Activated effector memory CD4-positive, alpha-beta T cell treated with Interleukin-2 at 50 U/mL for 16 hours (primary cell): ENCODE measurements at places on chromosomes 2 and 18.

DNA sequence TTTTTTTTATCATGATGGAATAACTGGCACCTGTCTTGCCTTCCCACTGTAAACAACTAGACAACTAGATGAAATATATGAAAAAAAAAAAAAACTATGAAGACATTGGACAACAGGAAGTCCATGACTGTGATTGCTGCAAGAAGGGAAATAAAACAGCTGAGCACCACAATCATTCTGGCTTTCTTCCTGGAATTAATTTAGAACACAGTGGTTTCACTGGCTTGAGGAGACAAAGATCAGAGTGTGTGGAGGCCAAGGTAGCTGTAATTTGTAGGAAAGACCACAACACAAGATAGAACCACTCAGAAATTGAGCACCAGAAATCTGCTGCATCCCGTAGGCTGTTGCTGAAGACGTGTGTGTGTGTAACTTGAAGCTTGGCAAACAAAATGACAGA, 121.1 kb upstream of the PID1 start:
- no peak for DNase-seq

DNA sequence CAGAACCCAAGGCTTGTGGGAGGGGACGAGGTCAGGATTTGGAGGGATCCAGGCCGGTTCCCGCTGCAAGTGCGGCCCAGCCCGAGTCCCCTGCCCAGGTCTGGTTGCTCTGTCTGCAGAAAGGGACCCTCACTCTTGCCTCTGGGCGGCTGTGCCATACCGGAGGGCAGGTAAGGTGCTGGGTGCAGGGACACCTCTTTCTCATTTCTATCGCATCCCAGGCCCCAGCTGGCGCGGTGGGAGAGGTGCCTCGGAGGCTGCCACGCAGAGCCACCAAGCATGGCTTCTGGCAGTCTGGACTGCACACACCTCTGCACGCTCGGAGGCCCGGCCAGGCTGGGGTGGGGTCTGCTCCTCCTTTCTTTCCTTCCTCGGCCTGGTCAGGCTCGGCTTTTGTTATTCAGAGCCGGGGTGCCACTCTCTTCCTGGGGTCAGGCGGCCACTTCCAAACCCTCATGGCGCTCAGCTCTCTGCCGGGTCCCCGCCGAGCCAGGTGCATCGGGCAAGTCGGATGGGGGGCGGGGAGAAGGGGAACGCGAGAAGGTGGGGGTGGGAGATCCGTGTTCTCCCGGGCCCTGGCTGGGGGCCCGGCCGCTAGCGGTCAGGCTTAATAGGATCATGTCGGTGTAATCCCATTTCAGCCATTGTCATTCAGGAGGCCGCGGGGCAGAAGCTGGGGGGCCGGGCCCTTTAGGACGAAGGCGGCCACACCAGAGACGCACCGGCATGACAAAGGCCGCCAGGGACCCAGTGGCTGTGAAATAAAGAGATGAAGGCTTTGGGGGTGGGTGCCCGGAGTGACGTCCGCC, 9.0 kb downstream of the GBX2 start:
- DNase-seq: no peak

- DNase-seq: no peak
Observed at GRCh38 chr18:68394705-68395104, 320.2 kb downstream of the TMX3 start.

GRCh38 chr2:193373120-193373519, 1178.4 kb upstream of the TMEFF2 start:
- no peak for DNase-seq

DNA sequence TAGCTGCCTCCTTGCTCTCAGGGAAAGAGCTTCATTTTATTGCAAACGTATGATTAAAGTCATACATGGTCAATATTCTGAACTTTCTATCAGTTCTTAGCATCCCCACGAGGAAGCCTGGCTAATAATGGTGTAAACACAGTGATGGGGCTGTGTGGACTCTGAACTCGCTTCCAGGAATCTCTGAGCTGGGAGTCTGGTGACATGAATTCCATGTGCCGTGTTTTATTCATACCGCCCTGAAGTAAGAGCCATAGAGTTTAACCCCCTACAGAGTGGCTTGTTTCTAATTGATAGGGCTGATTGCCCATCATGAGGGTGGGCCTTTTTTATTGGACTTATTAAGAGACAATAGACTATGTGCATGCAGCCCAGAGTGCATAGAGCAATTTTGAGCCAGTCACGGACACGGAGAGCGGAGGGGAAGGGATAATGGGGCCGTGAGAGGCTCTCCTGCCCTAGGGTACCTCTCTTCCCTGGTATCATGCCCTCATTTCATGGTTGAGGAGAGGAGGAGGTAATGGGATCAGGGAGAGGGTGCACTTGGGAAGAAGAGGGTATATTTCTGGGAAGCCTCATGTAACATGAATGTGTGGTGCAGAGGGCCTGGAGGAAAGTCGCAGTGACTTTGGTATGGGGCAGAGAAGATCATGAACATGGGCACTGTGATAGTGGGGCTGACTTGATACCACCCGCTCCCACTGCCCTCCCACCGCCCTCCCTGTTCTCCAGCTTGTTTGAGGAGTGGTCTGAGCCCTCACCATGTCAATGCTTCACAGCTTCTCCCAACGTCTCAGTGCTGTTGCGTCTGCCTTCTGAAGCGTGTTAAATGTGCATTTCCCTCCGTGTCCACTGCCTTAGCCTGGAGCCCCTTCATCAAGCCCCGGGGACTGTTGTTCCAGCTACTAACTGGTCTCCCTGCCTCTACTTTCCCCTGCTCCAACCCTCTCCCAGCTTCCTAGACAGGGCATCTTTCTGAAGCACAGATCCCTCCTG, 73.2 kb downstream of the IL1R2 start:
- no peak for DNase-seq

DNA sequence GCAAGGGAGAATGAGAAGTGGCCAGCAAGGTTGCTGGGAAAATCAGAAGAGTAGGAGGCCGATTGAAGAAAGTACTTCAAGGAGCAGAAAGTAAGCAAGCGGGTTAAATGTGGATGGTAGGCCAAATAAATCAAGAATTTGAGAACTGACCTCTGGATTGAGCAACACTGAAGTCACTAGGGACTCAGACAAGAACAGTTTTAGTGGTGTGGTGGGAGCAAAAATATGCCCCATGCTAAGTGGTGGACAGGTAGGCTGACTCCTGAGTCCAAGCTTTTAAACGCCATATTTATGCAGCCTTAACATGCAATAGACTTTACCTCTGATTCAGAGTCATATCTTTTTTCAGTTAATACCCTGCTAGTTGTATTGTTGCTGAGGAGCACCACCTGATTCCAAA, 4.5 kb downstream of the TRABD2A start:
- no peak for DNase-seq

- no peak for DNase-seq
Observed at GRCh38 chr2:128155970-128156369, 65.0 kb downstream of the UGGT1 start.

- DNase-seq: peak; percentile 92
Observed at GRCh38 chr2:240565333-240566202, 2.7 kb upstream of the RNPEPL1 start.

DNA sequence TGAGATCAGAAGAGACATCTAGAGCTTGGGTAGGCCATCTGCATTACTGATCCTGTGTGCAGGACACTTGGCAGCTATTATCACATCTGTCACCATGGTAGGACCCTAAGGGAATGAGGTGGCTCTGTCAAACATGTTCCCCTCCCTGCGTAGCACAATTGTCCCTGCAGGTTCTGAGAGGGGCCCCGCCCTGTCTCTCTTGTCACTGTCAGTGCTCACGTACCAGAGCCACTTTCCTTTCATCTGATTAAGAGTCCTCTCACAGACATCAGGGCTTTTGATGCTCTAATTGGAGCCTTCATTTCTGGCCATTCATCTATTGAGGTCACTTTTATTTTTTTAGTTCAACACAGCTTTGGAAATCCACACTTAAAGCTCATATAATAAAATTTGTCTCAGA, 38.5 kb downstream of the NEB start:
- no peak for DNase-seq

DNA sequence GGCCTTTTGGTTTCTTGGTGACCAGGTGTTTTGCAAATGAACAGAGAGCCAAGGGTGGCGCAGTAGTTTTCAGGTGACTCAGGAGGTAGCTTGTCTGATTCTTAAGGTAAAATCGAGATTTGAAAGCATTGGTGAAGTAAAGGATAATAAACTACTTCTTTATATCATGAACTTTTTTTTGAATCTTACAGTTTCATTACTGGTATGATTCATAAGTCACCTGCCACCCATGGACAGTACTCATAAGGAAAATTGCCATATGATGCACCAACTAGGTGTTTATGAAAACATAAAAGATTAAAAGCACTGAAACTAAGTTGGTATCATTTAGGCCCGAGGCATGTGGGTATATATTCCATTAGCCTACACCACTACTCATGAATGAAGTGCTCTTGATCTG, 84.1 kb upstream of the MGAT5 start:
- DNase-seq: no peak

GRCh38 chr2:157307021-157307420, 18.6 kb downstream of the ERMN start:
- DNase-seq: no peak

- no peak for DNase-seq
Observed at GRCh38 chr2:30450025-30450424, 3.0 kb downstream of the LCLAT1 start.

GRCh38 chr2:24328010-24328409, 32.3 kb downstream of the ITSN2 start:
- no peak for DNase-seq

GRCh38 chr2:165902934-165903333, 50.6 kb downstream of the TTC21B start:
- DNase-seq: no peak

DNA sequence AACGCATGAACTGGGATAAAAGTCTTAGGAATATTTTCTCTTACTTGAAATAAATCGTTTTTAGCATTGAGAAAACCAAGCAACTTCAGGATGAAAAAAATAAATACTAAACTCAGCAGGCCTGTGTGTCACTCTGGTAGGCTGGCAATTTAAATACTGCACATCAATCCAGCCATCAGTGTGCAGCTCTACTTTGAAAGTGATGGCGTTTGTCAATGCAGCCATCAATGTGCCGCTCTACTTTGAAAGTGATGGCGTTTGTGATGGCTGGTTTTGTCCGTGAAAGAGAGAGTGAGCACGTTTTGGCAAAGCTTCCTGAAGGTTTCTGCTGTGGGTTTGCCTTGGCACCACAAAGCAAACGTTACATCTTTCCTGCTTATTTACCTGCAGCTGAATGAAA, 543.5 kb upstream of the SALL3 start:
- no peak for DNase-seq

GRCh38 chr2:73821227-73821626, 7.5 kb upstream of the STAMBP start:
- DNase-seq: no peak

DNA sequence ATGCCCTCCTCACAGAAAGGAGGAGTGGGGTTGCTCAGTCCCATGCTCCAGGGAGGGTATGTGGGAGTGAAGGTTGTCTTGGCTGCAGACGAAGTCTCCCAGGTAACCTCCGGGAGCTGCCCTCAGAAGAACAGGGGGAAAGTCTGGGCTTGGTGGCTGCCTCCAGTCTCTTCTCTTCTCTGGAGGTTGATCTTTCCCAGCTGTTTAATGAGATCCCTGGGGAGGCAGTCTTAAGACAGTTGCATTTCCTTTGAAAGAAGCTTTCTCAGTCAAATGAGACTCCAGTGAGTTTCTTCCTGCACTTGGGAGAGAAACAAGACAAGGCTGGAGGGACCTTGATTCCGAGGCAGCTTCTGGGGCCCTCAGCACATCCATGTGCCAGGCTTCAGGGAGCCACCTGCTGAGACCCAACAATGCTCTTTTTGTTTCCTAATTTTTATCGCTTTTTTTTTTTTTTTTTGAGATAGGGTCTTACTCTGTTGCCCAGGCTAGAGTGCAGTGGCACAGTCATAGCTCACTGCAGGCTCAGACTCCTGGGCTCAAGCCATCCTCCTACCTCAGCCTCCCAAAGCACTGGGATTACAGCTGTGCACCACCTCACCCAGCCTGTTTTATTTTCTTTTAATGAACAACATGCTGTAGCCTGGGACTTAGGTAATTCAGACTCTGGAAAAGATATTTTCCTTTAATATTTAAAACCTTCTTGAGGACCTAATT, 71.7 kb upstream of the TPO start:
- DNase-seq: no peak

GRCh38 chr18:32763293-32763692, 9.5 kb downstream of the KLHL14 start:
- DNase-seq: no peak

DNA sequence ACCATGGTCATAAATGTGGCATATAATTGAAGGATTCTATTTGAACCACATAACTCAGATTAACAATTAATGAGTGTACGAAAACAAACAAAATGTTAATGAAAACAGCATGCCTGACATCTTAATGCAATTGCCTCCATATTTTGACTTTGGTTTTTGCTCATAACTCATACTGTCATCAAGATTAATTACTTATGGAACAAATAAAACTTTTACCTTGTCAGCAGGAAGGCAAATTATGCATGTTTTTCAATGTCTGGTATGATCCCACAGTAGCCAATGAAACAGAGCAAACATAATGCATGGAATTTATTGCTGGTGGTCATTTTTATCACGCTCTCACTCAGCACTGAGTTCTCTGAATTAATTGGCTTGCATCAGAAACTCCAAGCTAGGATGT, 5.1 kb downstream of the PLEKHM3 start:
- no peak for DNase-seq

GRCh38 chr2:138956116-138956515, 175.9 kb upstream of the NXPH2 start:
- no peak for DNase-seq

GRCh38 chr2:158782136-158782535, 13.0 kb upstream of the DAPL1 start:
- DNase-seq: no peak

GRCh38 chr2:205030695-205031094, 485.4 kb downstream of the PARD3B start:
- DNase-seq: no peak

GRCh38 chr2:9287400-9288045, 80.9 kb downstream of the ASAP2 start:
- no peak for DNase-seq

DNA sequence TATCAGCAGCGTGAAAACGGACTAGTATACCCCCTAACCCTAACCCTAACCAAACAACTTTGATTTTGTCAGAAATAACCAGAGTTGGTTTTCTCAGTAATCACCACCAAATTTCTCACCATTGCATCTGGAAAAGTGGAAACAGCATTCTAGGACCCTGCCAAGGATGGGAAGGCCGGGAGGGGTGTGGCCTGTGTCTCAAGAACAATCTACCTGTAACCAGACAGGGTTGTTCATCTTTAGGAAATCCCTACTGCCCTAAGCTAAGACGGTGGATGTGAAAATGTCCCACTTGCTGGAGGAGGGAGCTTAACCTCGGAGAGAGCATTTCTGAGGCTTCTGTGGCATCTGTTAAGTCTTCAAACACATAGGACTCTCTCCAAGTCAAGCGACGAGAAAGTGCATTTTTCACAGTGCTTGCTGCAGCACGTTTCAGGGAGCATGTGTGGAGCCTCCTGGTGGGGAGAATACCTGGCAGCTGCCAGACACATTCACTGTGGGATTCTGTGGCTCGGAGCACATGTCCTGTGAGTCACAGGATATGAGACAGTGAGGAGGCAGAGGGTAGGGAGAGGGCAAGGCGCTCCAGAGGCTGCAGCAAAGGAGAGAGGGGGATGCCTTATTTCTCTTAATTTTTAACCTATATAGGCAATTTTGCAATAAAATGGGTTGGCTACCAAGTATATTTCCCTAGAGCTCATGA, 207.5 kb downstream of the SPP2 start:
- DNase-seq: no peak

GRCh38 chr2:45874344-45874743, 222.9 kb downstream of the PRKCE start:
- DNase-seq: no peak

GRCh38 chr2:29733213-29733612, 188.2 kb downstream of the ALK start:
- no peak for DNase-seq
